ENCODE measurements at places on chromosomes 4 and X. TPM values are rescaled to one million over a fixed set of nuclear protein-coding genes. Genes with fewer than 3 reads are reported as not detected.

DNA sequence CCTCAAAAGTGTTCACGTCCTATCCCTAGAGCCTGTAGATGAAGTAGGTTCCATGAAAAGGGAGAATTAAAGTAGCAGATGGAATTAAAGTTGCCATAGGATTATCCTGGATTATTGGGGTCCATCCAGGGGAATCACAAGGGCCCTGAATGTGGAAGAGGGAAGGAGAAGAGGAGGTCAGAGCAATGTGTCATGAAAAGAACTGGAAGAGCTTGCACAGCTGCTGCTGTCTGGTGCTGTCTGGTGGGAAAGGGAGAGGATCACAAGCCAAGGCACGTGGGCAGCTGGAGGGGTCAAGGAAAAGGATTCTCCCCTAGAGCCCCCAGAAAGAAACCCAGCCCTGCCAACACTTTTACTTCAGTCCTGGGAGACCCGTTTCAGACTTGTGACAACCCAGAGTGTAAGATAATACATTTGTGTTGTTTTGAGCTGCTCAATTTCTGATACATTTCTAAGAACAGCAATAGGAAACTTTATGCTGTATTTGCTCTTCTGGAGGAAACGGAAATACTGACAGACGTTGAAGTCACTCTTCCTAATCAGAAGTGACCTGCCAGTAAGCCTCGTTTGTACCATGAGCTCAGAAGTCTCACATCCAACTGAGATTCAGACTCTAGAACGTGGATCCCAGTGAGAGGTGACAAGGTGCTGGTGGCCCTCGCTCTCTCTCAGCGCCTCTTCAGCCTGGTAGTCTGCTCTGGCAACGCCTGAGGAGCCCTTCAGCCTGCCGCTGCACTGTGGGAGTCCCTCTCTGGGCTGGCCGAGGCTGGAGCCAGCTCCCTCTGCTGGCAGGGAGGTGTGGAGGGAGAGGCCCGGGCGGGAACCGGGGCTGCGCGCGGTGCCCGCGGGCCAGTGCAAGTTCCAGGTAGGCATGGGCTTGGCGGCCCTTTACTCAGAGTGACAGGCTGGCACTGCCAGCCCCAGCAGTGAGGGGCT is 34.7 kb upstream of the ENPP6 start:
- H3K4me1 ChIP-seq, result no peaks in the 10 kb centered on the region
- DNase-seq, result no peak
- H3K27me3 ChIP-seq, result no peaks in the 10 kb centered on the region
- no peaks in the 10 kb centered on the region for H3K36me3 ChIP-seq

- no peak for DNase-seq
- H3K27ac ChIP-seq, result no peak overlapping the region
- no peaks in the 10 kb centered on the region for H3K27me3 ChIP-seq
- H3K36me3 ChIP-seq, result no peaks in the 10 kb centered on the region
- H3K4me1 ChIP-seq, result no peaks in the 10 kb centered on the region
- no peak overlapping the region for H3K4me3 ChIP-seq
Observed at GRCh38 chrX:74505437-74505836, 84.1 kb downstream of the SLC16A2 start.

DNA sequence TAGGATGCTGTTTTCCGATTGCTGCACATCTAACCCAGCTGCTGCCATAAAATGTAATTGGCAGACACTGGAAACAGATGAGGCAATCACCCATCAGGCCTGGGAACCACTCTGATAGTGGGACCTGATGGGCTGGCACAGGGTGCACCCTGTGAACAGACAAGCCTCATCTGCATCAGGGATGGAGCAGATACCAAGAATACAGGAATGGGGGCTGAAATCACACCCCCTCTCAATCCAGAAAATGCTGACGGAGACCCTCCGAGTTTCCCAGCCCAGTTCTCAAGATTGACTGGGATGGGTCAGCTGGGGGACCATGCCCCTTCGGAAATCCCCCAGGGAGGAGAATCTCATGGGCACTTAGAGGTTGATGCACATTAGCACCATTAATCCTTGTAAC is 28.8 kb upstream of the PPP2R2C start:
- no peaks in the 10 kb centered on the region for H3K36me3 ChIP-seq
- no peaks in the 10 kb centered on the region for H3K4me1 ChIP-seq
- H3K27ac ChIP-seq, result no peak overlapping the region

GRCh38 chrX:145817331-145818185 is at the start of gene SLITRK2:
TSS of gene SLITRK2 (plus strand) at chrX:145817829. CDS start at chrX:145822426, 4,597 bp downstream.
- H3K36me3 ChIP-seq, result no peaks in the 10 kb centered on the region
- H3K4me1 ChIP-seq, result no peaks in the 10 kb centered on the region
- no peak within 1 kb of the TSS for H3K4me3 ChIP-seq
- peak; percentile 75 for DNase-seq
- H3K27me3 ChIP-seq, result no peaks in the 10 kb centered on the region

DNA sequence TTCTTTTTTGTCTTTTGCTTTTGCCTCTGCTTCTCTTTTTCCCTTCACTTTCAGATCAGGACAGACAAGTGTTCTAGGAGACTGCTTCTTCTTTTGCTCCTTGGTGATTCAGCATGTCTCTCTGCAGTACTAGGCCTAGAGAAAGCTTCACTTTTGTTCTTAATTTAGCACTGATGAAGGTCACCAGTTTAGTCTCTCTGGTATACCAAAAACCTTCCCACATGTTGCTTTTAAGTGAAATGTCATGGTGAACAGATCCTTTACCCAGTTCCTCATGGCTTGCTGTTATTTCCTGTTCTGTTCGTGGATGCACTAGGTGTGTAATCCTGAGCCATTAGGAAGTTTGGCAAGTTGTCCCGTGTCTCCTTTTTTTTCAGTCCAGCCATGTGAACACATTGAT is 53.3 kb downstream of the NBDY start:
- no peak overlapping the region for H3K27ac ChIP-seq
- DNase-seq, result no peak
- no peaks in the 10 kb centered on the region for H3K27me3 ChIP-seq
- no peaks in the 10 kb centered on the region for H3K4me1 ChIP-seq
- H3K36me3 ChIP-seq, result peaks cover 4% of the 10 kb centered on the region

- no peaks in the 10 kb centered on the region for H3K36me3 ChIP-seq
- no peaks in the 10 kb centered on the region for H3K27me3 ChIP-seq
- no peak for DNase-seq
- no peak overlapping the region for H3K27ac ChIP-seq
- H3K4me3 ChIP-seq, result no peak overlapping the region
Observed at GRCh38 chrX:69807400-69807799, 191.5 kb downstream of the EDA start.

DNA sequence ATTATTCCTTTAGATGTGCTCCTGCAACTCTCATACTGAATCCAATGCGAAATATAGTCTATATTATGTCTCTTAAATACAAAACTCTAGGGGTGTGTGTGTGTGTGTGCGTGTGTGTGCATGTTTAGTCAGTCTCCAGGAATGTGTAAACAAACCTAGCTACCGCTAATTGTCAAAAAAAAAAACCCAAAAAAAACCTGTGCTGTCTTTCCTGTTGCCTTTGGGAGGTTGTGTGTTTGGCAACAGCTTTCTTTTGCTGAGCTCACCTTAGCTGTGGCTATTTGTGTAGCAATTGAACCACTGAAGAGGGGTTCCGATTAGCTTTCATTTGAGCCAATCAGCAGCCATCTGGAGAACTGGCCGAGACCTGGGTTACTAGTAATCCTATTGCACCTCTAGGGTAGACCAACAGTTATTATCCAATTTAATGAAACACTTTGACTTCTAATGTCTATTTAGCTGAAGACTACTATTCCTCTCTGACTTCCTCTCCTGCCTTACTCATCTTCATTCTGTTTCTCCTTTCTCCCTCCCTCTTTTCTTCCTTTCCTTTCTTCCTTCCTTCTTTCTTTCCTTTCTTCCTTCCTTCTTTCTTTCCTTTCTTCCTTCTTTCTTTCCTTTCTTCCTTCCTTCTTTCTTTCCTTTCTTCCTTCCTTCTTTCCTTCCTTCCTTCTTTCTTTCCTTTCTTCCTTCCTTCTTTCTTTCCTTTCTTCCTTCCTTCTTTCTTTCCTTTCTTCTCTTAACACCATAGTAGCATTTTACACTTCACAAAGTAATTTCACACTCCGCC is 471.1 kb downstream of the GBA3 start:
- H3K27me3 ChIP-seq, result no peaks in the 10 kb centered on the region
- no peaks in the 10 kb centered on the region for H3K36me3 ChIP-seq
- H3K27ac ChIP-seq, result no peak overlapping the region
- DNase-seq, result no peak
- H3K4me1 ChIP-seq, result no peaks in the 10 kb centered on the region

- no peak overlapping the region for H3K27ac ChIP-seq
- no peaks in the 10 kb centered on the region for H3K4me1 ChIP-seq
- H3K27me3 ChIP-seq, result peaks cover 42% of the 10 kb centered on the region
- H3K36me3 ChIP-seq, result no peaks in the 10 kb centered on the region
- no peak overlapping the region for H3K4me3 ChIP-seq
Observed at GRCh38 chr4:80172203-80172602, 25.1 kb upstream of the PRDM8 start.

DNA sequence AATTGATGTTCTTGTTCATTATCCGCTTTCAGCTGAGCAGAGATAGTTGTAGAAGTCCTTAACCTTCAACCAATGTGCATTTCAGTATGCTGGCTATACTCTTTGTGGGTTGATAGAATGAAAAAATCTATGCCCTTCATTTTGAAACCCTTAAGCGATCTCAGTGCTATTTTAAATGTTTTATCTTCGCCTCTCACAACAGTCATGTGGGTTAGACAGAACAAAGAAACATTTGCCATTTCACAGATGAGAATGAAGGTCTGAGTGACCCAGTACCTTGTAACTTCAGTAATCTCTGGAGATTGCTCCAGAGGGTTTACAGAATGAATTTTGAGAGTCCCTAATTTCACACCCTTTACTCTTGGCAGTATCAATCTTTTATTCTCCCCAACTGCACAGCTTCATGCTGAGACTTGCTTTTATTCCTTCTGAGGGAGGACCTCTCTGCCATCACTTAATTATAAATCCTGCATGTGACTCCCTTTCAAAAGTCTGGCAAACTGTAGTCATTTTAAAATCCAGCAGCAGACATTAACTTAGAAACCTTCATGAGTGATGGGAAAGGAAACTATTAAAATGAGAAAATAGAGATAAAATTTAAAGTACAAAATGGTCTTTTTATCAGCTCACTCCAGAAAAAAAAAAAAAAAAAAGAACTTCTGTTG is 921.5 kb downstream of the RAB28 start:
- H3K36me3 ChIP-seq, result no peaks in the 10 kb centered on the region
- no peak for DNase-seq
- no peaks in the 10 kb centered on the region for H3K27me3 ChIP-seq
- no peak overlapping the region for H3K27ac ChIP-seq
- no peaks in the 10 kb centered on the region for H3K4me1 ChIP-seq

GRCh38 chr4:146261041-146261440 is 46.7 kb downstream of the REELD1 start:
- H3K27ac ChIP-seq, result no peak overlapping the region
- no peaks in the 10 kb centered on the region for H3K36me3 ChIP-seq
- H3K4me3 ChIP-seq, result no peak overlapping the region
- no peaks in the 10 kb centered on the region for H3K27me3 ChIP-seq
- H3K4me1 ChIP-seq, result no peaks in the 10 kb centered on the region

GRCh38 chr4:163558539-163559044 is 64.1 kb downstream of the TMA16 start:
- H3K4me1 ChIP-seq, result no peaks in the 10 kb centered on the region
- DNase-seq, result no peak
- no peaks in the 10 kb centered on the region for H3K36me3 ChIP-seq
- no peak overlapping the region for H3K4me3 ChIP-seq

DNA sequence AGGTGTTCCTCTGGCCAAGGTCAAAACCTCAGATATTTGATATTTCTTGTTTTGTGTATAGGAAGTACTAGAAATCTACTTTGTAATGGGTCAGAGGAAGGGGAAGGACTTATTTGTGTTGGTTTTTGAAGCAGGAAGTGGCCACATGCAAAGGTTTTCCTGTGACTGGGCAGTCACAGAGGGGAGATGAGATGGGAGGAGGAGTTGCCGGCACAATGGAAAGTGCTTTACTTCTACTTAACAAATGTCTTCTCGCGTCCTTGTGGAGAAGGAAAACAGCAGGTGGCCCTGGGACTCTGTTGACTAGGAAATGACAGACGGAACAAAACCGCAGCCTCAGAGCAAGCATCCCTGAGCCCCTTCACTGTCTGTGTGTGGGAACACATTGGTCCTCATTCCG is 46.6 kb downstream of the SHROOM2 start:
- H3K4me1 ChIP-seq, result no peaks in the 10 kb centered on the region
- peak; percentile 73 for DNase-seq
- H3K27me3 ChIP-seq, result no peaks in the 10 kb centered on the region
- H3K36me3 ChIP-seq, result no peaks in the 10 kb centered on the region

DNA sequence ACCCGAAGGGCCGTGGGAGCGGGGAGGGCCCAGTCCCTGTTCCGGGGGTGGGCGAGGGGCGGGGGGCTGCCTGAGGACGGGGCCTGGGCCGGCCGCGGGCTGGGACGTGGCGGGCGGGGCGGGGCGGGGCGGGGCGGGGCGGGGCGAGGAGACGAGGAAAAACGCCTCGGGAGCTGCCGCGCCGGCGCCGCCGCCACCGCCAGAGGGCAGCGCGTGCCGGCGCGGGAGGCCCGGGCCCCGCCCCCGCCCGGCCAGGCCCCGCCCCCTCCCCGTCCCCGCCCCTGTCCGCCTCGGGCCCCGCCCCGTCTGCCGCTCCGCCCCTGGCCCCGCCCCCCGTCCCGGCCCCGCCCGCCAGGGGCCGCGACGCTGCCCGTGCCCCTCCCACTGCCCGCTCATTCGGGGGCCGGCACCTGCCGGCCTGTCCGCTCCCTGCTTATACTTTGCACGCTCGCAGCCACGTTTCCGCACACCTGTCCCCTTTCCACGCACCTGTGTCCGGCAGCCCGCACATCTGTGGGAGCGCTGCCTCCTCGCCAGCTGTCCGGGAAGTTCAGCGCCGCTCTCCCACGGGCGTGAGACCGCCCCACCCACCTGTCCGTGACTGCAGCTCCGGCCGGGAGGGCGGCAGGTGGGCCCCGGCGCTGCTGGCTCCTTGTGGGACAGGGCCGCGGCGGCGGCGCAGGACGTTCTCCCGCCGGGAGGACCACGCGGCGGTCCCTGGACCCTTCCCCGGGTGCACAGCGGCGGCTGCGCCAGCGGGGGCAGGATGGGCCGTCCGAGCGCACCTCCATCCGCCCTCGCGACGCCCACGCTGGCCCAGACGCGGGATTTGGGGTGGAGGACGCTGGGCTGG is 1.7 kb upstream of the FGFRL1 start:
- peak overlapping the region; percentile 73 for H3K4me3 ChIP-seq
- DNase-seq, result peak; percentile 89
- H3K27me3 ChIP-seq, result peaks cover 61% of the 10 kb centered on the region
- peaks cover 8% of the 10 kb centered on the region for H3K36me3 ChIP-seq
- H3K4me1 ChIP-seq, result peaks cover 3% of the 10 kb centered on the region
- H3K27ac ChIP-seq, result no peak overlapping the region

The UTP3 gene
- 37.8 TPM for total RNA-seq

- no peaks in the 10 kb centered on the region for H3K4me1 ChIP-seq
- no peak for DNase-seq
- H3K36me3 ChIP-seq, result no peaks in the 10 kb centered on the region
- H3K27me3 ChIP-seq, result no peaks in the 10 kb centered on the region
- H3K4me3 ChIP-seq, result no peak overlapping the region
Observed at GRCh38 chr4:154073107-154073822, 284.4 kb upstream of the SFRP2 start.

- H3K4me3 ChIP-seq, result no peak overlapping the region
- peak; percentile 58 for DNase-seq
- H3K36me3 ChIP-seq, result no peaks in the 10 kb centered on the region
Observed at GRCh38 chr4:60463857-60464502, 736.1 kb upstream of the ADGRL3 start.

Measured in endodermal cell (in vitro differentiated cells).